ENCODE measurements at places on chromosomes 3 and 15. TPM values are rescaled to one million over a fixed set of nuclear protein-coding genes. Genes with fewer than 3 reads are reported as not detected.
A peak's percentile ranks its signal among the peaks of the same experiment; 100 is the strongest.

The ZNF662 gene
- 0.03 TPM for polyA plus RNA-seq

The DVL3 gene
- 51.2 TPM for polyA plus RNA-seq

DNA sequence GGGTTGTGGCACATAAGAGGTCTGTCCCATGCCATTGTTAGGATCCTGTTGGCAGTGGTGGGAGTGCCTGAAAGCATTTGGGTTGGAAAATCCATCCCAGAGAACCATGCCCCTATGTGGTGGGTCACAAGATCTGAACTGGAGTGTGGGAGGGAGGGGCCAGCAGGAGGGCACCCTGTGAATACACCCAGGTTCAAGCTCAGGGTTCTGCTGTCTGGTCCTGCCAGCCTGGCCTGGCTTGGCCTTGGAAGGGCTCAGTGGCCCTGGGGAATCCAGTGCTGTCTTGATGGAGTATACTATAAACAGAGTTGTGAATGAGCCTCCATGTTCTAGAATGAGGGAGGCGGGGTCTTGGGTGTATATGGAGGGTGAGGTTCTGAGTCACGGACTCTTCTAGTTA lies 11.8 kb downstream of the ANKDD1A start:
- DNase-seq = no peak

DNA sequence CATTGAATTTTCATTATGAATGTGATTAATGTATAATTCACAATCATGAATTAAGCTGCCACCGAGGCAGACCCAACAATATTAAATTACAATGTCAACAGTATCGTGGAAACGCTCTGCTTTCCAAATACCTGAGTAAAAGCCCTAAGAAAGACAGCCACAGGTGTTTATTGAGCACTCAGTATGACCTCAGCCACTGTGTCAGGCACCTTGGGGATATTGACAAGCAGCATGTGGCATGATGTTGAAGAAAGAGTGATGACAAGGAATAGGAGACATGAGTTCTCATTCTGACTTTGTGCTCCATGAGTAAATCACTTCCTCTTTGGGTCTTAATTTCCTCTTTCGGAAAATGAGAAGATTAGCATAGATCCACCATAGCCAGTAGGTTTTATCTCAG lies 12.8 kb downstream of the C2CD4A start:
- DNase-seq = no peak

- DNase-seq = no peak
These were observed 817.4 kb downstream of the NTRK3 start for GRCh38 chr15:87439090-87439489.

- DNase-seq = no peak
These were observed 34.1 kb downstream of the NGLY1 start for GRCh38 chr3:25749031-25749581.

- DNase-seq = no peak
These were observed 26.2 kb upstream of the DCUN1D1 start for GRCh38 chr3:183006396-183007002.

DNA sequence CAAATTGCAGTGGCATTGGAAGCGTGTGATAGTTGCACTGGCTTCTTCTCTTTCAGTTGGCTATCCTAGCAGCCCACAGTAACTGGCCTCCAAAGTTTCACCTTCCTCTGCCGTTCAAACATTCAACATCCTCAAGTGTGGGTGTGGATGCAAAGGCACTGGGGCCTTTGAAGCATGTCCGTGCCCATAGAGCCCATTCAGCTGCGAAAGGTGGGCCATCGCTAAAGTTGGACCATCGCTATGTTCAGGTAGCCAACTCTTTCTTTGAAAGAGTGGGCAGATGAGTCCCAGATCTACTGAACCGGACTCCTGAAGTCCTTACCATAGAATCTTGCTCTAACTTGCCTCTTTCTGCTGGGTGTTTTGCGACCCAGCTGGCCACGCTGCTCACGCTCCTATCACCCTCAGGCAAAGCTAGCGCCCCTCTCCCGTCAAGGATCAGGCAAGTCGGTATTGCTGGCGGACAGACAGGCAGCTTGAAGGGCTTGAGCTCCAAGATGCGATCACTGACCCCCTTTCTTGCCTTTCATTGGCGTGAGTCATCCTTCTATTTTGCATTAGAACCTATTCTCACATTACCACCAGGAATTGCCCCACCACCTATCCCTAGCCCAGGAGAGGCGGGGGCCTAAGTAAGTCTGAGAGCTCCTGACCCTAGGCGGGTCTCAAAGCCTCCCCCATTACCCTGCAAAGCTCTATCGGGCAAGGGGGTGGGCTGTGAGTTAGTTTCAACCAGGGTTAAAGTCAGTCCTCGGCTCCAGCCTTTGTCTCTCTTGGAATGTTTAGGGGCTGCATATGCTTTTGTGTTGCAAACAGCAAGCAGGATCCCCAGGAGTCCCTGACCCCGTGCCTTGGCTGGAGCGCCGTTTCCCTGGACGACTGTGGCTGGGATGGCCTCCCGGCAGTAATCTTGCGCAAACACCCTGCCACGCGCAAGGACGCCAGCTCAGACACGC lies 28.7 kb downstream of the ZIC4 start:
- DNase-seq = peak; percentile 76

DNA sequence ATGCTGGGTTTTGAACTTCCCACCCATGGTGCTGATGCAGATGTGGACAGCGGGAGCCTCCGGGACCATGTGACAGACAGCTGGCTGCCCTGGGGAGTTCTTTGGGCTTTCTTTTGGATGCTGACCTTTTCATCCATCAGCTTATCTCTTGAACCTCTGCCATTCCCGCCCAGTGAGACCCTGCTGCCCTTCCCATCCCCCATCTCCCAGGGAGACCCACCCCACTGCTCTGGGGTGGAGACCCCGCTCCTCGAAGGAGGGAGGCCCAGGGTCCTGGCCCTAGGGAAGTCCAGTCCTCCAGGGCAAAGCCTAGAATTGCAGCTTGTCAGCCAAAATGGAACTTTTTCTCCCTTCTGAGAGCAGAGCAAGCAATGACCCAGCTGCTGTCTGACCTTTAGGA lies 64.0 kb downstream of the ITGA11 start:
- no peak for DNase-seq

Data from H1 (cell line).